GM13976 (cell line): ENCODE measurements at places on chromosomes 2 and 18.

- no peak for DNase-seq
Observed at GRCh38 chr2:159539701-159540100, 76.6 kb downstream of the BAZ2B start.

DNA sequence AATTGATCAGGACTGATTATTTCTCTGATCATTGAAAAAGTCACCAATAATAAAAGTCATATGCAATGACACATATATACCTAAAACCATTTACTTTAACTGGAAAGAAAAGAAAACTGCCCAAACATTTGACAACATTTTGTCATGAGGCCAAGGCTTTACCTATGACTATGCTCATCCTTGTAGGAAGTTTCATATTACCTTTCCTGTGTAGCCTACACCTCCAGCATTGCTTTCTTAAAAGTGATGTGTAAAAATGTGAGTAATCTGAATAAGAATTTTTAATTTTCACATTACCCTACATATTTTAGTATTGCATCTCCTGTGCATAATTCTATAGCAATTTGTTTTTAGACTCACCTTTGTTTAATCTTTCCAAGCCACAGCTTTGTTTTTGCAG is 419.8 kb upstream of the FIGN start:
- no peak for DNase-seq

DNA sequence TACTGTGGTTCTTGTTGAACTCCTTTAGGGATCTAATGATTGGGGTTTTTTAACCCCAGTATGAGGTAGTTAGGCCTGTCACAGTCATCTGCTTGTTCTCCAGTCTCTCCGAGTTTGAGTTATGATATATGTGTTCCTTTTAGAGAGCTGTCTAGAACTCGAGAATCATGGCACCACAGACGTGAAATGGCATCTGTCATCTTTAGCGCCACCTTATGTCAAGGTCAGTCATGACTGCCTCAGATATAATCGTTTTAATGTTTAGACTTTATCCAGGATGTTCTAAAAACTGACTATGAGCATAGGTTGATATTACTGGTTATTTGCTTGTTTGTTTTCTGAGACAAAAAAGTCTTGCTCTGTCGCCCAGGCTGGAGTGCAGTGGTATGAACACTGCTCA is 112.2 kb downstream of the CEP192 start:
- DNase-seq: no peak

- DNase-seq: no peak
Observed at GRCh38 chr2:127176371-127177311, 43.5 kb downstream of the CYP27C1 start.

DNA sequence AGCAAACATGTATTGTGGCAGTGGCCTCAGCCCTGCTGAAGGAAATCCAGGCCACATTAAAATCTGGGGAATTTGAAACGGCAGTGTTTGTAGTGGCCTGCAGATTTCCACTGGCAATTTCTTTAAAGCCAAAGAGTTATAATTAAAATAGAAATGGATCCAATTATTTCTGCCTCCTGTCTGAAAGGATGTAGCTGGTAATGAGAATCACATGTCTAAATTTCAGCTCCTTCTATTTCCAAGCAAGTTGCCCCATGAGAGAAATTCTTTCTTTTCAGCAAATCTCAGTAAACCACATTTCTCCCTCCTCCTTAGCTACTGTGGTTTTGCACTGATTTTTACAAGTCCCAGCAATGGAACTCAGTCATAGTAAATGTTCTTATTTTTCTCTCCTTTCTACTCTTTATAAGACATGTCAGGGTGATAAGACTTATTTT is 55.4 kb upstream of the ZNF396 start:
- DNase-seq: no peak
